ENCODE measurements at places on chromosomes 2 and 18.

GRCh38 chr2:25301453-25302352 lies 40.0 kb downstream of the DNMT3A start:
- DNase-seq: peak; percentile 45

GRCh38 chr2:134232868-134233727 lies 20.8 kb upstream of the MGAT5 start:
- peak; percentile 81 for DNase-seq

DNA sequence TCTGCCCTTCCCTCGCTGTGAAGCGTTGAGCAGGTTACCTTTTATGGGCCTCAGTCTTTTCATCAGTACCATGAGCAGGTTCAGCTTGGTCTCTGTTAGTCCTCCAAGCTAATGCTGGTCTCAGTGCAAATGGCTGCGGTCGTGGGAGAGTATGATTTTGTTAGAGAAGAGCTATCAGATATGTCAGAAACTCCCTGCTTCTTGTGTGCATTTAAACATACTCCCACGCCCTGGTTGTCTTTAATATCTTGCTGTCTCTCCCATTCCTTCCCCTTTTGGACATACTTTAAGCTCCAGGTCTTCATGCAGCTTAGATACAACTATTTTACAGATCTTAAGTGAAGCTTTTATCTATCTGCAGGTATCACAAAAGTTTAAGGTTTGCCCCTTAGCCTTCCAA lies 62.9 kb downstream of the EFR3B start:
- DNase-seq: no peak

- no peak for DNase-seq
These were observed 8.9 kb upstream of the SKOR2 start for GRCh38 chr18:47260120-47260923.

DNA sequence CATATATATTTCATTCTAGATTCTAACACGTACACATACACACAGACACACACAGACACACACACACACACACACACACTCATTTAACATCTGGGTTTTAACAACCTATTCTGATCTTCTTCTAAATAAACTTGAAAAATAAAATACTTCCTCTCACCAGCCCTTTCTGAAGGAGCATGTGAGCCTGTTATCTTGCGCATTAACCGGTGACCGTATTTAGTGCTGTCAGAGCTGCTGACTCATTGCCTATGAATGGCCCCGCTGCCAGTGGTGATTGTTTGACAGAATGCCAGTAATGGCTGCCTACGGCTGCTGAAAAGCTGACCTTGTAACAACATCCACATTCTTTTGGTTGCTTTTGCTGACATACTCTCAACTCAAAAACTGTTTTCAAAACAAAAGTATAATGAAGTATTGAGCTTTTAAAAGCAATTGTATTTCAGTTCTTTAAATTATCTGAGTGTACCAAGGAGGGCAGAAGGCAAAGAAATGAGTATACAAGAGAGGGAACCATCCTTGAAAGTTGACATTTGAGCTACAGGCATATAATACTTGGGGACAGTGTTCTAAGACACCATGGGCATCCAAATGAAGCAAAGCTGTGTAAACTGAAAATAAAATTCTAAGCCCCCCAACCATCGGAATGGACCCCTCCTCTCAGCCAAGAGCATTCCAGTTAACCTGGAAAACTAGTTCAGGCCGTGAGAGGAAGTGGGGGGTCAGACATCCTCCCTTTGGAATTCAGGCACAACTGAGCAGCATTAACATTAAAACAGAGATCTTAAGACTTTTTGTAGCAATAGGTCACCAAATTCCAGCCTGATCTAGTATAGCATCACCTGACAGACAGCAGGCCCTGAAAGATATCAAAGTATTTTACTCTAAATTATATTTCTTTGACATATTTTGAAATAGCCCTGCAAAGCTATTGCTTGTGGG lies 50.2 kb upstream of the DTNA start:
- DNase-seq: no peak
